GM20000 (cell line): ENCODE measurements at places on chromosomes 4 and X.

DNA sequence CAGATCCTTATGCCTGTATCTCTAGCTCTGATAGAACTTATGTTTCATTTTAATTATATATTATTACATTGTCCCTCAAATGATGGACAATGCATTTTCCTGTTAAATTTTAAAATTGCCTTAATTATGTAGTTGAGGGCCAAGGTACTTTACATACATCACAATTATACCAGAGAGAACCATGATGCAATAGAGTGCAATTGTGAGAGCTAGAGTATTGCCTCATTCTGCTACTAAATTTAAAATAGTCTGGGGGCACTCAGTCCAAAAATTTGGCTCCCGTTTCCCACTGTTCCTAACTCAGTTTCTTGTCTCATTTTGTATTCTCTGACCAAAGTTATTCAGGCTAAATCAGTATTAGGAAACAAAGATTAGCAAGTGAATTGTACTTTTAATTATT, 378.5 kb upstream of the ZFP42 start:
- no peak for DNase-seq

- DNase-seq, result no peak
Observed at GRCh38 chr4:134278675-134279074, 77.1 kb upstream of the PABPC4L start.

- no peak for DNase-seq
Observed at GRCh38 chr4:111136438-111136837, 513.6 kb upstream of the PITX2 start.

DNA sequence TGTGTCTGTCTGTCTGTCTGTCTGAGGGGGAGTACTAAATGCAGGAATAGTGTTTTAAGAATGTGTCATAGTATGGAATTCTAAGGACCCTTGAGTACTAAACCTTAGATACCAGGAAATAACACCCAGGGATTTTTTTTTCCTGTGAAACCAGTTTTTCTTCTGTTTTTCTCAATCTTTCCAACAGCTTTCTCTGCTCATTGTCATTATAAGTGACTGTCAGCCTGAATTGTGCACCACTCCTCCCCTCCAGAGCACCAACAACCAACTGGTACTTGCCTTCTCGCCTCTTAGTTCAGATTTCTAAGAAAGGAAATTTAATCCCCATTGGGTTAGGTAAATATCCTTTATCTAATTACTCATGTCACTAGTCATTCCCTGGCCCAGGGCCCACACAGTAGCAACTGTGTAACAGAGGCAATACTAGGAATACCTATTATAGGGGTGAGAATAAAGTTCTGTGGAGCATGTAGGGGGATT, 320.6 kb downstream of the ADGRL3 start:
- DNase-seq, result no peak

GRCh38 chr4:86043755-86044592, 315.9 kb downstream of the MAPK10 start:
- DNase-seq, result peak; percentile 15
